ENCODE measurements at places on chromosomes 16 and 17.

- no peak for DNase-seq
Observed at GRCh38 chr16:67649494-67649931, 4.6 kb downstream of the CARMIL2 start.

DNA sequence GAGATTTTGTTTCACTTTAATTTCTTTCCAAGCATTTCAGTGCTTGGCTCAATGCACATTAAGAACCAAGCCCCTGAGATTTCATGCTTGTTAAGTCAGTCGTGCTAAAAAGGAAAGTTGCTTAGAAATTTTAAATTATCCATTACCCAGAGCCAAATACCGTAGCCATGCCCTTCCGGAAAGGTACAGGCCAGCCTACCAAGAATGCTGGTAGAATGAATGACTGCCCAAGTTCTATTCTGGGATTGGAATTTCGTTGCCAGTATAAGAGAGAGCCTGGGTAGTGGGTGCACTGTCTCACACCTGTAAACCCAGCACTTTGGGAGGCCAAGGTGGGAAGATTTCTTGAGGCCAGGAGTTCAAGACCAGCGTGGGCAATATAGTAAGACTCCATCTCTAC lies 194.0 kb downstream of the KATNIP start:
- no peak for DNase-seq

- DNase-seq: no peak
Observed at GRCh38 chr16:25140459-25140858, 28.9 kb downstream of the LCMT1 start.

DNA sequence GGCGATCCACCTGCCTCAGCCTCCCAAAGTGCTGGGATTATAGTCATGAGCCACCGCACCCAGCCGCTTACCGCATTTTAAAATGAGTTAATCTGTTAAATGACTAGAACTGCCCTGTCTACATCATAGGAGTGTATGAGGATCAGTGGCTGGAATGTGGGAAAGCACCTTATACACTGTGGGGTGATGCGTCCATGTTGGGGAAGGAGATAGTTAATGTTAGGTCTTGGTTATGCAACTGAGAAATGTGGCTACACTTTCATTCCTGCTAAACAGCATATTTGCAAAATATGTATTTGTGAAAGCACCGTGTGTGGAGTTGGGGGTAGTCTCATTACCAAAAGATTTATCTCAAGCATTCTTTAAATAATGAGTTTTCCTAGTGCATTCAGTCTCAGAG lies 107.6 kb downstream of the SPACA3 start:
- DNase-seq: no peak

DNA sequence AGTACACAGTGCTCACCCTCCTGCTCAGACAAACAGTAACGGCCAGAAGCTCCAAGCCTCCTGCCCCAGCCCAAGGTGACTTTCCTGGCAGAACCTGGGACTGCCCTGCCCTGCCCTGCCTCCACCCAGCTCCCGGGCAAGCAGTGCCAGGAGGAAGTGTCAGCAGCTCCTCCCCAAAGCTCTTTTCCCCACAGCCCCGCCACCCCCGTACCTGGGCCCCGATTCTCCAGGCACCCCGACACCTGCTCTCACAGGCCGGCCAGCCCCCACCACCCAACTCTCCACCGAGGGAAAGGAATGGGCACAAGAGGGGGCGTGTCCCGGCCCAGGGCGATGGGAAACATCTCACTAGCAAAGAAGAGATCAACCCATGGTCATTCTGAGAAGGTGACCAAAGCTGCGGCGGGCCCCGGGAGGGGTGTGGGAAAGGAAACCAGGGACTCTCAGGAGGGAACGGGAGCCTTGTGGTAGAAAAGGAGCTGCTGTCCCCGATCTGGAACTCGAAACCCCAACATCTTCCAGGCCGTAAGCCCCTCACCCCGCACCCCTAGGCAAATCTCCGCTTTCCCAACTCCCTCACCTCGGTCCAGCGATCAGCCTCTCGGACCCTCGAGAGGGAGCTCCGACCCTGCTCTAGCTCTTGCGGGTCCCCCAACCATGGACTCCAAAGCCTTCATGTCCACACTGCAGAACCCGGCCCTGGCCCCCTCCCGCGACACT lies 1.2 kb downstream of the BCAR1 start:
- no peak for DNase-seq

DNA sequence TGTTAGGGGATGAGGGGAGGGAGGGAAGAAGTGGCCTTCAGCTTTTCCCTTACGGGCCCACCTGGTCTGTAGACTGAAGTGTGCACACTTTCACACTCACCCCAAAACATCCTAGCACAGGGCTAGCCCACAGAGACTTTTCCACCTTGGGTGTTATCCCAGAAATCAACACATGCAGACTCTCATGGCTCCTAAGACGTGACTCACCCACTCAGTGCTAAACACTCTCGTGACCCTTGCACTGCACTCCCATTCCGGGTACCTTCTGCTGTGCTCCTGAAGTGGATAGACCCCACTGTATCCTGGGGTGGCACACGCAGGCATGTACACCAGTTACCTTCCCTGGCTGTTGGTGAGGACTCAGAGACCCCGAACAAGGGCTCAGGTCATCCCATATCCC lies 23.0 kb upstream of the ABCC3 start:
- DNase-seq: no peak

DNA sequence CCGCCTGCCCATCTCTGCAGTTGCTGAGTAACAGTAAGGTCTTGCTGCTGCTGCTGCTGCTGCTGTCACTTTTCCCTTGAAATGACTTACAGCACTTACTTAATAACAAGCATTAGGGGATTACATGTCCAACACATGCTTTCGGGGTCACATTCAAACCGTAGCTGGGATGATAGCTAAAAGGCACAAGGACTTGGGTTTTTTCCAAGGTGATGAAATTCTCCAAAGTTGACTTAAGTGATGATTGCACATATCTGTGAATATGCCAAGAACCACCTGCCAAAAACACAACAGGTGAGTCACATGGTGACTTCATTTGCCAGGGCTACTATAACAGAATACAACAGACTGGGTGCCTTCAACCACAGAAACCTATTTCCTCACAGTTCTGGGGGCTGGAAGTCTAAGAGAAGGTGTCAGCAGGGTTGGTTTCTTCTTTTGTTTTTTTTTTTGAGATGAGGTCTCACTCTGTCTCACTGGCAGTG lies 121.9 kb upstream of the TNRC6C start:
- DNase-seq: no peak

DNA sequence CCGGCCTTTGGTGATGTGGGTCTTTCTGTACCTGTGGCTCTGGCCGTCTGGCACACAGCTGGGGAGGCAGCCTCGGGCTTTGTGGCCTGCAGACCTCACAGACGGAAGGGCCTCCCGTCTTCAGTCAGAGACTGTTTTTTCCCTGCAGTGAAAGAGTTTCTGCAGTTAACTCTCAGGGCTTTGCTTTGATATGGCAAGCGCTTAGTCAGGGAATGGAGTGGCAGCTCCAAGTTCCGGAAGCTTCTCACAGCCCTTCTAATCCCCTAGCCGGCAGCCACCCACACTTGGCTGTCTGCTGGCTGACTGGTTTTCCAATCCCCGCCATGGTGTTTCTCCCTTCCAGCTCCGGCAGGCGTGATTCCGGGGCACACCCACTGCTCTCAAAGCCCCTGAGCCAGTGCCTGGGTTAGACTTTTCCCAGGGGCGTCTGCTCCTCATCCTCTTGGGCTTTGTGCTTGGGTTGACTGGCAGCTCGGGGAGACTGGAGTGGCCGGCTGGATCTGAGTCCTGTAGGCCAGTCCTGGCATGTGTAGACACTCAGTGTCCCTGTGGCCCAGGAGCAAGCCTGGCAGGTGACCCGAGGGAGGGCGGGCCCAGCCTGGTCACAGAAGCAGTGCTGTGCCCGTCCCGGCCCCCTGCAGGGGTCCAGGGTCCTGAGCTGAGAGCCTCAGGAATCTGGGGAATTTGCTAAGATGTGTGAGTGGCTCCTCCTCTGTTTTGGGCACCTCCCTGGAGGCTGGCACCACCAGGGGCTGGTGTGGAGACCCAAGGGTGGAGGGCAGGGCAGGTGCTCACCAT lies 29.9 kb downstream of the BAIAP2 start:
- DNase-seq: no peak

DNA sequence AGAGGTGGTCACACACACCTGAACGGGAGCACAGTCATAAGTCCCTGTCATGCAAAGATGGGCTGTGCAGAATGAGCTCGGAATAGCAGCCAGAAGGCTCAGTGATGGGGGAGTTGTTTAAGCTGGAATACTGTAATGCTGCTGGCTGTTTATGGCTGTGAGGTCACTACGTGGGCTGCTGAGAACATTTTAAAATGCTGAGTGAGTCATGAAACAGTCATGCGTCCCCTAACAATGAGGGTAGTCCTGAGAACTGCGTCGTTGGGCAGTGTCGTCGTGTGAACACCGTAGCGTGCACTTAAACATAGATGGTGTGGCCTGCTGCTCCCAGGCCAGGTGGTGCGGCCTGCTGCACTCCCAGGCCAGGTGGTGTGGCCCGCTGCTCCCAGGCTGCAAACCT lies 39.7 kb downstream of the TBCD start:
- no peak for DNase-seq

All from stimulated activated CD8-positive, alpha-beta memory T cell treated with anti-CD3 and anti-CD28 coated beads, Interleukin-4, amount 100 ng/mL, for 1 hour (primary cell).